ENCODE measurements at places on chromosomes 2 and 18.

DNA sequence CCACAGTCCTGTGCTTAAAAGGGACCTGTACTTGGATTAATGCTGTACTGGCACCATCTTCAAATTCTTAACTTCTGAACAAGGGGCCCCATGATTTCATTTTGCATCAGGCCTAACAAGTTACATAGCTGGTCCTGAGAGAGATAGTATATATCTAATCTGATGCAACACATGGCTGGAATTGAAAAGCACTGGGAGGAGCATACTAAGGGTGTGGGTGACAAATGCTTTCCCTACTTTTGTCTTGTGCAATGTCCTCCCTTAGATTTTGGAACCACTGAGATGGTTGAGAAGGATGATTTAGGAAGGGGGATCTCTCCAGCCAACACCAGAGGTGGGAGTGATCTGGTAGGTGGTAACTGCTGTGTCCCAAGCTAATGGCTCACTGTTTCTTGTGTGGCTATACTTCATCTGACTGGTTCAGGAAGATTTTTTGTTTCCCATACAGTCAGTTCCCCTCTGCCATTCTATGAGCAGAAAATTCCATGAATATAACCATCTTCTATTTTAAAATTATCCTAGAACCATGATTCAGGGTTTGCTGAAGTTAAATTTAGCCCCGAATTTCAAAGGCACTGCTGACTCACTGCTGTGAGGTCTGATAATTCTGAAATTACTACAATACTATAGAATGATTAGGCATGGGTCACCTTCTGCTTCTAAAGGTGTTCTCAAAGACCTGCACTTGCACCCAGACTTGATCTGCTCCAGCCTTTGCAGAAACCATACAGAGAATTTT, 108.3 kb upstream of the NCKAP5 start:
- DNase-seq, result no peak

- DNase-seq, result no peak
These were observed 253.4 kb upstream of the NETO1 start for GRCh38 chr18:73121207-73121606.

DNA sequence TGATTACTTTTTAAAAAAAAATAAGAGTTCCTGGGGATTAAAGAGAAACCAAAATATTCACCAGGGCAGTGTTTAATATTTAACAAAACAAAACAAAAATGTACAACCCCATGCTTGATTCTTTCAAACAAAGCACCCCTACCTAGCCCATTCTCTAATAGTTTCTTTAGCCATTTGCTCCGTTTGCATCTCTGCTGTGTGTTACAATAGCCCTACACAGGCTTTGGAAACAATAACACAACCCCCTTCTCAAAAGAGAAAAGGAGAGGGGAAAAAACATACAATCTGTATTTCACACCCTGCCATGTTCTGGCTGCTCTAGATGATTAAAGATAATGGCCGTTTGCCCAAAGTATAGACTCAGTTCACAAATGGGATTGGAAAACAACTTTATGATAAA, 302.9 kb downstream of the CPS1 start:
- DNase-seq, result no peak

DNA sequence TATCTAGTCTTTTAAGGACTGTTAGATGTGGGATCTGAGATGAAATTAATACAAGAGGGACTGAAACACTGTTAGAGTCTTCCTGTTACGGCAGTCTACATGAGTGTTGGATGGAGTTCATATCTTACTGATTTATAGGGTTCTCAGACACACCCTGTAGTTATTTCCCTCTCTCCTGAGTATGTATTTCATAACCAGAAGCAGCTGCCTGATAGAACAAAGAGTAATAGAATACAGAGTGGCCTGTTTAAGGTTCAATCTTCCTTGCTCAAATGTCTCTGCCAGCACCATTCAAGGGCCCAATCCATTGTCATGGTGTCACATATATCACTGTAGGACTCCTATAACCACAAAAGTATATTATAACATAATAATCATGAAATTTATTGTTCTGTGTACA, 1229.1 kb upstream of the ACVR2A start:
- no peak for DNase-seq

DNA sequence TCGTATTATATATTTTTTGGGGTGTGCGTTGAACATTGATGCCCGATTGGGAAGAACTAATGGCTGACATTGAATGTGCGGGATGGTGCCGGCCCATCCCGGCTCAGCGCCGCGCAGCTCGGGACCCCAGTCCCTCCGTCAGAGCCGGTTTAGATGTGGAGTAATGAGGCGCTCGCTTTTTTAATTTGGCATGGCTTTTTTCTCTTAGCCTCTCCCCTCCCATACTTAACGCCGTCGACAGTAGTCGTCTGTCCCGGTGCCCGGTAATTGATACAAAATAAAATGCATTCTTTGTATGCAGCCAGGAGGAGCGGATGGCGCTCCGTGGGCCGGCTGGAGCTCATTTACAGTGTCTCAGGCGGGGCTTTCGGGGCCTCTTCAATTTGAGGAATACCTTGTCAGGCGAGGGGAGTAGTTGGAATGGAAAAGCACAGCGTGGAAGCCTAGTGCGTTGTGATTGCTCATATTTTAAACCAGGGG, 209.2 kb downstream of the GBX2 start:
- no peak for DNase-seq

DNA sequence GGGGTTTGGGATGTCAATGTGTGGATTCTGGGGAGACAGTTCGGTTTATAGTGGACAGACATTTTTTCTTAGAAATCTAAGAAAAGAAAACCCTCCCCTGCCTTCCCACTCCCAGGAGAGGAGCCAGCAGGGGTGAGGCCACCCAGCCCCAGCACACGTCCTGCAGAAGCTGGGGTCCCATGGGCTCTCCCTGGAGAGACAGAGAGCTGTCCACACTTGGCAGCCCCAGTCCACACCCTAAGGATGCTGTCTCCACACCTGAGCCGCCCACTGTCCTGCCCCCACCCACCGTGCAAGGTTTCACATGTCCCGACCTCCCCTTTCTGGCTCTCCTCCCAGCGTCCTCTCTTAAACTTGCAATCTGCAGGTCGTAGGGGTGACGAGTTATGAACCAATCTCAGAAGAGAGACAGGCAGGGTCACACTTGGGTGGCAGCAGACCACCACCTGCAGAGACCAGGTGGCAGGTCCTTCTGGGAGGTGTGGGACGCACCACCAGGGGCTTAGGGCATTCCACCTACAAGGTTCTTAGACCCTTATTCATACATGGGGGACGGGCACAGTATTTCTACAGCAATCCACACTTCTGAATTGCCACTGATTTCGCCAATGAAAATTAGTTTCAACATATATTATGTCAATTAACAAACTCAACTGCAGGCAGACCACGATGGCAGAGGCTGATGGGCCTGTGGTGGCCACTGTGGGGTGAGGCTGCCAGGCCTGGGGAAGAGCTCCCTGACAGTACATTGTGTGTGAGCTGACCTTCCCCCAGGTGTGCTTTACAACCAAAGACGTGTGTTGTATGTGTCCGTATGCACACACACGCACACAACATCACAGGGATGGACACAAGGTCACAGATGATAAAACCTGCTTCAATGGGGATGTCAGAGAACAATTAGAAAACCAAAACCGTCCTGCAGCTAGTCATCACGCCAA, 158.5 kb downstream of the TPO start:
- no peak for DNase-seq

DNA sequence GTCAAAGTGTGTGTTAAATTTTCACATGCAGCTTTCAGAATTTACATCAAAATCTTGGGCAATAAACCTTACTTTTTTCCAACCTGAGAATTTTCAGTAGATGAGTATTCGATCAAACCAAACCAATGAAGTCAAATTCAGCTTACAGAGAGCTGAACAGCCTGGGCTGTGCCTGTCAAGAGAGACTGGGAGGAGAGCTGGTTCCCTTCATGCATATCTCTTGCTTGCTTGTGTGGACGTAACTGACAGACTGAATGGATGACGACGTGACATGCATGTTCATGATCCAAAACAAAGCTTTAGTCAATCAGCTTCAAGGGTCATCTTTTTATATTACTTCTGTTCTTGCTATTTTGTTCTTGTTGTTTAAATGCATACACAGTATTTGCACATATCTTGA, 145.2 kb downstream of the GALNT3 start:
- DNase-seq, result no peak

DNA sequence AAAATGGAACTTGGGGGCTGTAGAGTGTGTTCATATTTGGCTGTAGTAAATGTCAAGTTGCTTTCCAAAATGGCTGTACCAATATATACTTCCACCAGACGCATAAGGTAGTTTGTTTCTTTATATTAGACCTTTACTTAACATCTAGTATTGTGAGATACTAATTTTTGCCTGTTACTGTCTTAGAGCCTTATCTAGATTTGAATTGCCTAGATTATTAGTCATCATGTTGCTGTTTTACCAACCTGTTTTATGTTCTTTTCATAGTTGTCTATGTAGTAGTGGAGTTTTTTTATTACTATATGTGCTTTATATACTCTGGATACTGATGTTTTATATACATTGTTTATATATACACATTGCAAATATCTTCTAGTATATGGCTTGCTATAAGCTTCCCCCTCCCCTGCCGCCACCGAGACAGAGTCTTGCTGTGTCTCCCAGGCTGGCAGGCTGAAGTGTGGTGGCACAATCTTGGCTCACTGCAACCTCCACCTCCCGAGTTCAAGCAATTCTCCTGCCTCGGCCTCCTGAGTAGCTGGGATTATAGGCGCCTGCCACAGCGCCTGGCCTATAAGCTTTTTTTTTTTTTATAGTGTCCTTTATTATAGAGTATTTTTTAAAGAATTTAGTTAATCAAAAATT, 18.9 kb downstream of the SLC39A10 start:
- DNase-seq, result no peak
